ENCODE measurements at places on chromosomes 3 and 15.

DNA sequence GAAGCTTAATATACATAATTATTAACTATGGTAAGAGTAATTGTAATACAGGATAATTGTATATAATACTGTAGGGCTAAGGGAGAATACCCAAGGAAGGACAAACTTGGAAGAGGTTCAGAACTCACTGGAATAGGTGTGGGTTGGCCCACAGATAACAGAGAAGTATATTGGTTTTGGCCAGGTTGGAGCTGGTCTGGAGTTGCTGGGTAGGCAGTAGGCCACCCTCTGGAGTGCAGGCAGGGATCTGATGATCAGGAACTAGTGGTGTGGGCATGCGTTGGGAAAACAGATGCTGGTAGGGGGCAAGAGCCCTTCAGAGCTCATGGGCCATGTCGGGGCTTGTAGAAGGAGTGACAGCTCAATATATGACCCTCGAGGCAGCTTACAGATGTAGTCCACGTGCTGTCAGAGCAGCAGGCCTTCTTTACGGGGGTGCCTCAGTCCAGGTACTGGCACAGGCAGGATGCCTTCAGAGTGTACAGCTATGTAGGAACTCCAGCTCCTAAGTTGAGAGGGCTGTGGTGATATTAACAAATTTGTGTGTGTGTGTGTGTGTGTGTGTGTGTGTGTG lies 12.4 kb downstream of the IREB2 start:
- DNase-seq, result no peak

GRCh38 chr3:170307671-170308405 lies 49.7 kb upstream of the SKIL start:
- no peak for DNase-seq

DNA sequence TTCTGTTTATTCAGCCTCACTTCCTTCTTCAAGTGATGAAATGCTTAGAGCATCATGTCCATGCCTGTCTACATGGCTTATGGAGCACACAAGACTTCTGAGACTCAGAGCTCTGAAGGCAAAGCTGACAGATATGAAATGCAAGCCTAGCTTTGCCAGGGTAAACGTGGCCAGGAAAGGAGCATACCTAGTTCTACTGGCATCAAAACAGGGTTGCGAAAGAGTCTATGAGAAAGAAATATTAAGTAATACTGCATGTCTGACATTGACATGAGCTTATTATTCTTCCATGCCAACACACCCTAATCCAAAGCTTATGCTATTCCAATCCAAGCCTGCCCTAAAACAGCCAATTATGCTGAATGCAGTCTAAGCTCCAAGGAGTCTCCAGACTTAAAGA lies 391.5 kb downstream of the ERC2 start:
- DNase-seq, result no peak

DNA sequence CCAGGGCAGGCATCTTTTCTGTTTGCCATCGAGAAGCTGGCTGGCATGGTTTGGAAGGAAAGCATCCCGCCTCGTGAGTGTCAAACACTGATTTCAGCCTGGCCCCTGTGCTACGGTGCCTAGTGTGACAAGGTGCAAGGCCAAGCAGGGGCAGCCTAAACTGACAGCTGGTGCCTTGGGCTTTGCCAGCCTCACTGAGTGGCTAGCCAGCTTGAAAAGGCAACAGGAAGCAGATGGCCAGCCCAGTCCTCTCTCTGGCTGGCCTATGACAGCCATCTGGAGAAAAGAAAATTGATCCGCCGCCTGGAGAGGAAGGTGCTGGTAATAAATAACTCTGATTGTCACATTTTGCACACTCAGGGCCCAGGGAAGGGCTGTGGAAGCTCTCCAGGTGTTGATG lies 52.2 kb downstream of the C3orf85 start:
- DNase-seq, result no peak

- DNase-seq, result no peak
These were observed 38.8 kb downstream of the PTPRG start for GRCh38 chr3:61600195-61600594.

DNA sequence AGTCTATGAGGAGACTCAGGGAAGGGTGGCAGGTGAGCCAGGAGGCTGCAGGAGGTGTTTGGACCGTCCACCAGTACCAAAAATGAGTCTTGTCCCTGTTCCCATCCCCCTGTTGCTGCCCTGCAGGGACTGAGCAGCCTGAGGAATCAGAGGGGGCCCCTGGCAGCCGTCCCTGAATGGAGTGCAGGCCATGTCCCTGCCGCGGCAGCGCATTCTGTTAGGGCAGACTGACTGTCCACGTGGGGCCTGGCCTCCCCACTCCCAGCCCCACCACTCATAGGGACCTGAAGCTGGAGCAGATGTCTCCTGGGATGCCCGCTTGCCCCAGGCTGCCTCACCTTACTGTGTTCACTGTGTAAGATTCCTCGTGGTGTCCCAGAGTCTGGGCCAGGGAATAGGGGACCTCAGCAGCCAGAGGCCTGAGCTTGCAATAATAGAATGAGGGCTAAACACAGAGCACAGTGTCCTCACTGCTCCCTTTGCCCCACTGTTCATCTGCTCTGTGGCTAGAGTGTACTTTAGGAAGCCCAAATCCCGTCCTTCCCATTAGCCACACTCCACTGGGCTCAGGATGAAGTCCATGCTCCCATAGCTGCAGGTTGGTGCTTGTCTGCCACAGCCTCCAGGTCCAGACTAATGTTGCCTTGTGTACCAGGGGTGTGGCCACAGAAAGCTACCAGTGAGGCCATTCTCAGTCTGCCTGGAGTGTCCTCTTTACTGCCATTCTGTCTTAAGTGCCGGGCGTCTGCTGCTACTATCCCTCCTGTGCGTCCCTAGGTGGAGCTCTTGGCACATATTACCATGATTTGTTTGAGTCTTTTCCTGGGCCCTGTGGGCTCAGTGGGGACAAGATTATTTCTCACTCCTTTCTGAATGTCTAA lies 63.2 kb downstream of the HCN4 start:
- DNase-seq, result no peak

DNA sequence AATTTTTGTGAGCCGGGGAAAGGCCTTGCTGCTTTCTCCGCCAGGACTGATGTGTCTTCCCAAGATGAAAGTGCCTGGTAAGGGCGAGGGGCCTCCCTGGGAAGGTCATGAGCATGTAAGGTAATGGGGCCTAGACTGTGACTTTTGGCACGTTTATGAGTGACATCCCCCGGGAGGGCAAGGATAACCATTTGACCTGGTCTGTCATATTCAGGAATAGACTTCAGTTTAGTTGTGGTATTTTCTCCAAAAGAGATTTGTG lies 631 bp upstream of the CNBP start:
- DNase-seq, result no peak

GRCh38 chr15:42456971-42457370 lies 34.0 kb downstream of the ZNF106 start:
- no peak for DNase-seq

- no peak for DNase-seq
These were observed 78.0 kb upstream of the FEZF2 start for GRCh38 chr3:62451211-62451887.

GRCh38 chr3:188472336-188472735 lies 318.4 kb downstream of the LPP start:
- DNase-seq, result no peak

DNA sequence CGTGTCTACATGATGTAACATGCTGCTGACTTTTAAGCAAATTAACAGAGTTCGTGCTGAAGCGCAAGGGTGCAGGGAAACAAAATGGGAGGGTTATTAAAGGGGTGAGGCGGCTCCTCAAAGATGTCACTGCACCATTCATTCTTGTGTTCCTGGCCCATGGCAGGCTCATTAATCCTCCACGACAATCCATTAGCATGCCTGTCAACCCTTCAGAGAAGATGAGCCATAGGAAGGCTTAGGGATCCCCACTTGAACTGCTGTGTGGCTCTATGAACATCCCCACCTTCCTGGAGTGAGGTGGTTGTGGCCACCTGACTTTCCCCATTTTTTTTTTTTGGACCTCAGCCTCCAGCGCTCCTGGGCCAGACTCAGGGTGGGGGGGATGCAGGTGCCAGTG lies 45.8 kb downstream of the IGF1R start:
- DNase-seq, result no peak

GRCh38 chr3:107681396-107681795 lies 158.6 kb downstream of the BBX start:
- no peak for DNase-seq

DNA sequence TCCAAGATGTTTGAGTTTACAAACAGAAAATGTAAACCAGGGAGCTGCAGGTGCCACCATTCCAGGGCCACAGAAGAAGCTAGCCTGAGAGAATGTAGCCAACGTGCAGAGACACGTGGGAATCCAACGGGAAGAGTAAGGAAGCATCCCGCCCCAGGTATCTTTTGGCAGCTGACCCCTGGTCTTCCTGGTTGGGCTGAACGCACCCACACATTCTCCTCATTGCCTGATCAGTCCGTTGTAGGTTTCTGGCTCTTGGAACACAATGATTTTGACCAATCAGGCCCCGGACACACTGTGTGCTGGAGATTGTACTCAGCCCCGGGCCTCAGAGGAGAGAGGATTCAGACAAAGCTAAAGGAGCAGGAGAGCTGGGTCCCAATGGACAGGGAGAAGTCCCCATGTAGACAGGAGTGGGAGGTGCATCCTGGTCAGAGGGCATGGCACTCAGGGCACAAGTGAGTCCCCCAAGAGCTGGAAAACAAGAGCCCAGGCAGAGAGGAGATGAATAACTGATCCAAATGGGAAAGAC lies 102.3 kb downstream of the TPRA1 start:
- no peak for DNase-seq

DNA sequence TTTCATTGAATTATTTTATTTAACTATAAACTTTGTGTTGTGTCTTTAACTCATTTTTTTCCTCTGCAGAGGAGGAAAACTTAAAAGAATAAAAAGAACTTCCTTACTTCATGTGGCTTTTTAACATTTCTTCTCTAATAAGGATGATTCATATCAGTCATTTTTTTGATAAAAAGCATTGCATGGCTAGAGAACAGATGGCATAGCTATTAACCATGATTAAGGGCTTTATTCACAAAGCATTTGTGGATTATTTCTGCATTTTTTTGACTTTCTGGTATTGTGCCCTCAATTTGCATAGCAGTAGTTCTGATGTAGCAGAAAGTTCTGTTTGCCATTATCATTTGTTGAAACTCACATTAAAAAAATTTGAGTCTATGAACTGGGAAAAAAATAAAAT lies 540.8 kb downstream of the SI start:
- no peak for DNase-seq

DNA sequence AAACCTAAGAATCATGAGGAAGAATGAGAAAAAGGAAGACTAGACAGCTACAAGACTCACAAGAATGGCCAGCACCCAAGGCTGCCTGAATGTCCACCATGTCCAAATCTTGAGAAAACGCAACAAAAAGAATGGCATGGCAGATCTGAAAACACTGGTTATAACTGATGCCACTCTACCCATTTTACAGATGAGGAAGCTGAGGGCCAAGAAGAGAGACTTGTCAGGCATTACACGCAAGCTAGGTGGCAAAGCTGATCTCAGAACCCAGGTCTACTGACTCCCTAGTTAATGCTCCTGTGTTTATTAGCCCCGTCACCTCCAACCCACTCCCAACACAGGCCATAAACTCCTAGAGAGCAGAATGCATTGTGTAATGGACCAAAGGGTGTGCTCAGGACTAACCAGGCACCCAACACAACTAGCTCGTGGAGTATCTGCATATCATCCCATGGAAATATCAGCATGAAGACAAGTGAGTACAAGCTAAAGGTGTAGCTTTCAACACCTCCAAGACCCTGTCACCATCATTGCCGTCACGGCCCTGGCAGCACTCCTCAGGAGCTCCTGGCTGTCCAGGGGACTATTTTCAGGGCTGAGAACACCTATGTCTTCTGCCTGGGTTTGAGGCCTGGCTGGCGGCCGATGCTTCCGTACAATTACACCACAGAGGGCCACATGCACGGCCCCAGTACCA lies 111.7 kb downstream of the XXYLT1 start:
- no peak for DNase-seq

DNA sequence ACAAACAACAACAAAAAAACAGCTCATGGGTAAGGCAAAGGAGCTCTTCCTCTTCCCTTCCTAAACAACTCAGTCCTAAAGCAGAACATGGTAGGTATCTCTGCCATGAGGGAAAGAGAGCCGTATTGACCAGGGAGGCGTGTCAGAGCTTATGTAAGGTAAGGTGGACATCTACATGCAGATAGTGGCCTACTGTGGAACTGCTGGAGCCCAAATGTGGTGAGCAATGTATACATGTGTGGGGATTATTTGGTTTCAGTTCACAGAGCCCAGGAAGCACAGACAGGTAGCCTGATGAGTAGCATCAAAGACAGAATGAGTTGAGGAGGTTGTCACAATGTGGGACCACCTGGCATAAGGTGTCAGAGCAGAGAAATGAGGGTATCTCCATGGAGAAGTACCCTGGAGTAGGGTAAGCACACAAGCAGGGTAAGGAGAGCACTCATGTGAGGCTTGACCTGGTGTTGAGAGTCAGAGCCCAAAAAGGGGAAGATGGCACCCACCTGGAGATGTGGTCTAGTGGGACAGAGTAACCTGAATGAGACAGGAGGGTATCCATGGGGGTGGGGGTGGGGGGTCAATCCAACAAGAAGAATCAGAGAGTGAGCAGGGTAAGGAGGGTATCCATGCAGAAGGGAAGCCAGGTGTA lies 45.5 kb downstream of the DENND6A start:
- no peak for DNase-seq

DNA sequence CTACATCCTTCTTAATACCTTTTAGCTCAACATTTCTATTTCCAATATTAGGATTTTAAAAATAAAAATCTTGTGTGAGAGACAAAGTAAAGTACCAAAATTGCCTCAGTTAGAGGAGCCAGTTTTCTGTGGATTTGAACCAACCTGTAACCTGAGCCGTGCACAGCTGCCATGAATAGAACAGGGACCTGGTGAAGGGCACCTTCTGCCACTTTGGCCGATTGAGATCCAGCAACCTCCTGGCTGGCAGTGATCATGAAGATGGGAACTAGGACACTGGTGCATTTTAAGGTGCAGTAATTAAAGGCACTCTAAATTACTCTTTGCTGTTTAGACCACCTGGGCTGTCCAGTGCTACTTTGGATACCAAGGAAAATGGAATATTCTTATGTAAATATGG lies 34.3 kb upstream of the TRAK1 start:
- no peak for DNase-seq

DNA sequence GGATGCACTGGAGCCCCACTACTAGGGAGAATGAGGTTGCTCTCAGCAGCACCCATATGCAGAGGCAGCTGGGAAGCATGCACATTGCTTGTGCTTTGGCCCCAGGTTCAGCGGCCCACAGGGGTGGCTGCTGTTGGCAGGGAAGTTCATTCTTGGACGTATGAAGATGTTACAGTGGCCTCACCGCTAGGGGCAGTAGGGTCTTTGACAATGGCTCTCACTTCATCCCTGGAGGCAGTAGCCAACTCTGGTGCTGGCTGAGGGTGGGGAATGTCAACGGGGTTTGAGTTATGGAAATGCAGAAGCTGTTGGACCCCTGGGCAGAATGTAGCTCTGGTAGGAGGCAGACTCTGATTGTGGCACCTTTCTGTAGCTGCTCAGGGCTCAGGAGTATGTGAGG lies 279.9 kb downstream of the SCAPER start:
- DNase-seq, result no peak

DNA sequence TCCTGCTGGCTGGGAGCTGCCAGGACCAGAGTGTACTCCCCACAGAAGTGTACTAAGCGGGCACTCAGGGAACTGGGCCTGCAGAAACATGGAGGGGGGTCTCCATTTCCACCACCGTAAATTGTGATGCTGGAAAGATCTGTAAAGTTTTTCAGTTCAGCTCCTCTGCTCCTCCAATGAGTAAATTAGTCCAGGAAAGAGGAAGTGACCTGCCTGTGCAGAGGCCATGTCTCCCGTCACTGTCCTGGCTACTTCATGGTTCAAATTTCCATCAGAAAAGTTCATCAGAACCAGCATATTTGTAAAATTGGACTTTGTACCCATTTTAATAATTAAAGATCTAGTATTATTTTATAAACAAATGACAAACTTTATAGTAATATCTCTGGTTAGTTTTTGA lies 226.7 kb upstream of the THBS1 start:
- DNase-seq, result no peak

Measured in activated T-cell treated with anti-CD3 and anti-CD28 coated beads, Interleukin-2, amount 50 U/mL, for 72 hours (primary cell).